ENCODE measurements at places on chromosomes 2 and 18. TPM values are rescaled to one million over a fixed set of nuclear protein-coding genes. Genes with fewer than 3 reads are reported as not detected.

DNA sequence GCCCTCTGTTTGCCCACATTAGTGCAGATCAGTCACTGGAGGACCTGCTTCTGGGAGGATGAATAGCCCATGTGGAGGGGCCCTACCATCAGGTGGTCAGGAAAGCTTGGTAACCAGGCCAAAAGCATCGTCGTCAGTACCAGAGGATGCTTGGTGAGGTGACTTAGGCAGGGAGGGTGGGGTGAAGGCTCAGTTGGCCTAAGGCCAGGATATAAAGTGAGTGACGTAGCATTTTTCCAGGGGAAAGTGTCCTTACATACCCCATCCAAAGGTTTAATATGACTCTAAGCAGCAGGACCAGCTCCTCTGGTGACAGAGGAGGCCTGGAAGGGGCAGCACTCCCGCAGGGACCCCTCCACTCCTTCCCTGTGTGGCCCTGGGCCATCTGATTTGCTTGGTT is 27.7 kb upstream of the DNMT3A start:
- no peak for DNase-seq

CPO gene
- total RNA-seq, result not detected

DNA sequence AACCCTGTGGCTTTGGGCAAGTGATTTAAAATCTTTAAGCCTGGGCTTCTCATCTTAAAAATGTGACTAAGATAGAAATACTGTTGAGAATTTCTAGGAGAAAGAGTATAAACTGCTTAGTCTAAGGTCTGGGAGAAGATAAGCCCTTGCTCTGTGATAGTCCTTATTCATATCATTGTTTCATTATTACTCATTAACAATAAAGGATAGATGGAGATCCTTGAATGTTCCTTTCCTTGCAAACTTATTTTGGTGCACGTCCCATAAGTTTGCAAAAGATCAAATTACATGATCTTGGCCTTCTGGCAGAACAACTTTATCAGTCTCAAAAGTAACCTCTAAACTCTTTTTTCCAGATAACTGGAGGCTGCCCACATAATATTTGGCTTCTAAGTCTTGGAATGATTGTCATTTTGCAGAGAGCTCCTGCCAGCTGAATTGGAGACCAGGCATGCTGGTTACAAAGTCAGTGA is 138.3 kb downstream of the FAM124B start:
- DNase-seq, result no peak

DNA sequence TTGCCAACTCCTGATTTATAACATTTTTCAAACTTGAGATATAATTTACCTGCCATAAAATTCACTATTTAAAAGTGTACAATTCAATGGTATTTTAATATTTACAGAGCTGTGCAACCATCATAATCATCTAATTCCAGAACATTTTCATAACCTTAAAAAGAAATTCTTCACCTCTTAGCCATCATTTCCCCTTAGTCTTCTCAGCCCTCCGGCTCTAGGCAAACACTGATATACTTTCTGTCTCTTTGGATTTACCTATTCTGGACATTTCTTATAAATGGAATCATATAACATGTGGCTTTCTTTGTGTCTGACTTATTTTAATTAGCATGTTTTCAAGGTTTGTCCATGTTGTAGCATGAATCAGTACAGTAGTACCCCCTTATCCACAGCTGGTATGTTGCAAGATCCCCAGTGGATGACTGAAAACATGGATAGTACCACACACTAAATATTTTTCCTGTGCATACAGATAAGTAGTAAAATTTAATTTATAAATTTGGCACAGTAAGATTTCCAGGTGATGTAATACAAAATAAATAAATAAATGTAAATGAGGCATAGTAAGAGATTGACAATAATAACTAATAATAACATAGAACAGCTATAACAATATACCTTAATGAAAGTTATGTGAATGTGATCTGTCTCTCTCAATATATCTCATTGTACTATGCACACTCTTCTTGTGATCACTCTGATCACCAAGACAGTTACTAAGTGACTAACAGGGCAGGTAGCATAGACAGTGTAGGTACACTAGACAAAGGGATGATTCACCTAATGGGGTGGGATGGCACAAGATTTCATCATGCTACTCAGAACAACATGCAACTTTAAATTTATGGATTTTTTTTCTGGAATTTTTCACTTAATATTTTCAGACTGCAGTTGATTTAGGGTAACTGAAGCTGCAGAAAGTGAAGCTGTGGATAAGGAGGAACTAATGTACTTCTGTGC is 73.1 kb downstream of the RAB3GAP1 start:
- DNase-seq, result no peak
